ENCODE measurements at places on chromosomes 3 and 15.

DNA sequence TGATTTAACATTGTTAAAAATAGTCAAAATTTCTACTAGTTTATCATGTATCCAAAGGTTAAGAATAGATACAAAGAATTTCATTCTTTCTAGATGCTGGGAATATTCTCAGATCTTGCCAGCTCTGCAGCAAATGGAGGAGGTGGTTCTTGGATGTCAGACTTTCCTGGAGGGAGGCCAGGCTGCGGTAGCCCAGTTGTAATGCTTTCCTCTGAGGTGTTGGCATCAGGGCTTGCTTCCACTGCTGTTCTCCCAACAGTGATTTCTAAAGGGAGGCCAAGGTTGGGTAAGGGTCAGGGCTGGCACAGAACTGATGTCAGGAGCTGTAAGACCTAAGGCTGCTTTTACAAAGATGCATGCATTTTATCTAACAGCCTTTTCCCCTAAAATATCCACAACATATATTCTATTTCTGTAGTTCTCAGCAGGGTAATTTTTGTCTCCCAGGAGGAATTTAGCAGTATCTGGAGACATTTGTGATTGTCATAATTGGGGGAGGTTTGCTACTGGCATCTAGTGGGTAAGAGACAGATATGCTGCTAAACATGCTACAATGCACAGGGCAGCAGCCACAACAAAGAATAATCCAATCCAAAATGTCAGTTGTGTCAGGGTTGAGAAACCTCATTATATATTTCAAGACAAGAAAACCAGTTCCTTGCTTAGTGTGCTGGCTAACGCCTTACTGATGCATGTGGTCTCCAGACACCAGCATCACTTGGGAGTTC lies 42.0 kb upstream of the SPTSSB start:
- DNase-seq = no peak

GRCh38 chr3:39139442-39139841 lies 13.9 kb downstream of the CSRNP1 start:
- DNase-seq = no peak

GRCh38 chr3:160105907-160106584 lies 117.4 kb downstream of the IL12A start:
- DNase-seq = no peak

GRCh38 chr15:71362987-71363968 lies 248.0 kb downstream of the THSD4 start:
- no peak for DNase-seq

DNA sequence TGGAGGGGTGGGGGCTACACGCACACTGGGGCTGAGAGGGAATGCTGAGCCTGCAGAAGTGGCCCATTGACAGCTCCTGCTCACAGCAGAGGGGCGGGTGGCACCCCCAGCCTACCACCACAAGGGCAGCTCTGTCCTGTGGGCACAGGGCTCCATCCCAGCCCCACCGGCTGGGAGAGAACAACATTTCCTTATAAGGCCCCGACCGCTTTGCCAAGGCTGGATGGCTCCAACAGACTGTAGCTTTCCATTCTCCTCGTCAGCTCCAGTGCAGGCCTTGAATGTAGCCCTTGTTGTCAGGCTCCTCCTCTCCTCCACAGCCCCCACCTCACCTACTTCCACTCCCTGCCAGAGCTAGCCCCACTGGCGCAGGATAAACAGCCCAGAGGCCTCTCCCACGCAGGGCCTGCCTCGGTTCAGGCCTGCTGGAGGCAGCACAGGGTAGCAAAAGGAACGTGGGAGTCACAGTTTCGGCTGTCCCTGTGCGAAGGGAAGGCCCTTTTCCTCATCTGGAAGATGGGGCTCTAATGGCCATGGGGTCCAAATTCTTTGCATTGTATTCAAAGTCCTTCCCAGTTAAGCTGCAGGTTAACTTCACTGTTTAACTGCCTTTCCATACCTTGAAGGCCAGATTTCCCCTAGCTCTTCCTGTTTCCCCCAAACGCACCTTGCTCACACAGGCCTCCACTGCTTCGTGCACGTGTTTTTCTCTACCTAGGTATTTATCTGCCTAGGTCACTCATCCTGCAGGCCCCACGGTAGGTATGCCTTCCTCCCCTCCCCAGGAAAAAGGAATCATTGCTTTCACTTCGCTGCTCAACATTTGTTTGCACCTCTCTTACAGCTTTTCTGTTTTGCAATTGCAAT lies 101.6 kb upstream of the LPP start:
- no peak for DNase-seq

GRCh38 chr15:32844118-32844711 lies 126.4 kb downstream of the GREM1 start:
- DNase-seq = peak; percentile 10

DNA sequence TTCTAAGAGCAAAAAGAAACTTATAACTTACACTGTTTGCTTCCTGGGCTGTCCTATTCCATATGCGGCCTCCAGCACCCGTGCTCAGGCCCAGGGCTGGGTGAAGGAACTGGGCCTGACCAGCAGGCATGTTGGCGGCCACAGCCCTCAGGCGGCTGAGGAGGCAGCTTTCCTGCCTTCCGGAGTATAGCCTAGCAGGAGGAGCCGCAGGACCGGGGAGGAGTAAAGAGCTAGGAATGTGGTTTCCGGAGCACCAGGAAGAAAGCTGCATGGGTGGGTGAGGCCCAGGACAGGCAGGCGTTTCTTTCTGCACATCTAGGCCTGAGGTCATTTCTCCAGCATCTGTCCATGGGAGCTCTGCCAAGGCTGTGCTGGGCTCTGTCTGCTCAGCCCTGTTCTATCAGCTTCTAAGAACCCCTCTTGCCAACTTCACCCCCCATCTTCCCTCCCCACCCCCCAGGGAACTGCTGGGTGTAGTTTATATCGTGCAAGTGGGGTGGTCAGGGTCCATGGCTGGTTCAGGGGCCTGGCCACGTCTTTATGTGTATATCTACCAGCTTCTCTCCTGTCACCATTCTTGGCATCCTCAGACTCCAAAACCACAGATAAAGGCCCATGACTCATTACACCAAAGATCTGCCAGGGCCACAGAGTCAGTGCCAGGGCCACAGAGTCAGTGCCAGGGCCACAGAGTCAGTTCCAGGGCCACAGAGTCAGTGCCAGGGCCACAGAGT lies 7.8 kb upstream of the KIF7 start:
- DNase-seq = no peak

- DNase-seq = no peak
Observed at GRCh38 chr3:141286856-141287255, 55.2 kb downstream of the PXYLP1 start.
